ENCODE measurements at places on chromosomes 2 and 18. TPM values are rescaled to one million over a fixed set of nuclear protein-coding genes. Genes with fewer than 3 reads are reported as not detected.

GRCh38 chr18:13269013-13269280, 50.4 kb downstream of the LDLRAD4 start:
- H3K27ac ChIP-seq, result no peak overlapping the region
- H3K4me3 ChIP-seq, result no peak overlapping the region

- H3K4me3 ChIP-seq, result no peak overlapping the region
- H3K27ac ChIP-seq, result no peak overlapping the region
- no peak for DNase-seq
- no peaks in the 10 kb centered on the region for H3K36me3 ChIP-seq
Observed at GRCh38 chr2:173472112-173472511, 117.4 kb downstream of the CDCA7 start.

DNA sequence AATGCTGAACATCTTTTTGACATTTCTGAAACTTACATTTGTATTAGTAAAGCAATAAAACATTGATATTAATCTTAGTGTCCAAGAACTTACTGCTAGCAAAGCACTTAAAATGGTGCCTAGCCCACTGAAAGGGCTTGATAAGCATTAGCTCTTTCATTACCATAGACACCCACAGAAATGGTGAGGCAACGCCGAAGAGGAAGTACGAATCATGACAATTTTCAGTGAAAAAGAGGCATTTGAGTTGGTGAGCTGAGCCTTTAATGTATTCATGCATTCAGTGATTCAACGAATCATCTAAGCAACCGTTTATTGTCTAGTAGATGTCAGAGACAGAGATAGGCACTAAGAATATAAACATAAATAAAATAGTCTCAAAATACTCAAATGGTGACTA, 101.1 kb downstream of the PIGN start:
- no peak overlapping the region for H3K4me3 ChIP-seq
- no peaks in the 10 kb centered on the region for H3K27me3 ChIP-seq
- no peak for DNase-seq
- H3K4me1 ChIP-seq, result no peaks in the 10 kb centered on the region

DNA sequence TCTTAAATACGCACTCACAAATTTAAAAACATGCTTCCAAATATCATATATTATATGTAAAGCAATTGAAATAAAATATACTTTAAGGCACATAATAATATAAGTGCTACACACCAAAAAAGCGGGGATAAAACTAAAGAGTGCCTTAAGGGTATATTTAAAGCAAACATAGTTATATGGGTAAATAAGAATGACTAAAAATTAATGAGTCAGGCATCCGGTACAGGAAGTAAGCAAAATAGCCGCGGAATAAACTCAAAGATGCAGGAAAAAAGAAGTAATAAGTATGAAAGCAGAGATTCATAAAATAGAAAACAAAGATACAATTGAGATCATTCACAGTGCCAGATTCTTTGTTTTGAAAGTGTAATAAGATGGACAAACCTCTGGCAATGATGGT, 503.5 kb upstream of the SOX11 start:
- no peak overlapping the region for H3K27ac ChIP-seq
- H3K4me3 ChIP-seq, result no peak overlapping the region
- DNase-seq, result no peak
- H3K27me3 ChIP-seq, result no peaks in the 10 kb centered on the region
- no peaks in the 10 kb centered on the region for H3K36me3 ChIP-seq
- H3K4me1 ChIP-seq, result no peaks in the 10 kb centered on the region

Gene TXNL4A
- total RNA-seq, result 416 TPM

- no peak for DNase-seq
- H3K4me3 ChIP-seq, result no peak overlapping the region
- H3K27ac ChIP-seq, result no peak overlapping the region
- H3K36me3 ChIP-seq, result no peaks in the 10 kb centered on the region
- no peaks in the 10 kb centered on the region for H3K27me3 ChIP-seq
- H3K4me1 ChIP-seq, result no peaks in the 10 kb centered on the region
Observed at GRCh38 chr2:85853499-85854165, 35.2 kb downstream of the ST3GAL5 start.

Gene NEU2
- not detected for total RNA-seq

- no peaks in the 10 kb centered on the region for H3K36me3 ChIP-seq
- DNase-seq, result no peak
- H3K27me3 ChIP-seq, result no peaks in the 10 kb centered on the region
- no peak overlapping the region for H3K27ac ChIP-seq
- no peaks in the 10 kb centered on the region for H3K4me1 ChIP-seq
Observed at GRCh38 chr2:178928077-178928476, 120.9 kb upstream of the TTN start.

DNA sequence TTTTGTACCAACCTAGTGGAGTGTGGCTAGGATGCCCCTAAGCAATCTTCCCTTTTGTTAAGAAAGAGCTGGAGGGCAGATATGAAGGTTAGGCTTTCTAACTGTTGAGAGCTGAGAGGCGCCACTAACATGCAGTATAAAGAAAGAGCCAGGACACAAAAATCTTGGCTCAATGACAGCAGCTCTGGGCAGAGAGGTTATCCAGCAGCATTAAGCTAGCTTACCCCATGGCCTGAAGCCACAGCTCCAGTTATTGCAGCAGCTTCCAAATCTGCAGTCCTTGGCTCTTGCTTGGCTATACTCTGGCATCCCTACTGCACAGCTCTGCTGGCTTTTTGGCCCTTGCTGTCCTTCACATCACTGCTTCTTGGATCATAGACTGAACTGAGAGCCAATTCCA, 213.4 kb downstream of the GPD2 start:
- no peaks in the 10 kb centered on the region for H3K27me3 ChIP-seq
- H3K27ac ChIP-seq, result no peak overlapping the region
- no peak for DNase-seq
- no peak overlapping the region for H3K4me3 ChIP-seq

GRCh38 chr2:60925994-60926740, 44.8 kb downstream of the REL start:
- H3K27me3 ChIP-seq, result no peaks in the 10 kb centered on the region
- H3K4me3 ChIP-seq, result no peak overlapping the region
- DNase-seq, result no peak
- no peaks in the 10 kb centered on the region for H3K4me1 ChIP-seq
- H3K27ac ChIP-seq, result no peak overlapping the region
- peaks cover 11% of the 10 kb centered on the region for H3K36me3 ChIP-seq

DNA sequence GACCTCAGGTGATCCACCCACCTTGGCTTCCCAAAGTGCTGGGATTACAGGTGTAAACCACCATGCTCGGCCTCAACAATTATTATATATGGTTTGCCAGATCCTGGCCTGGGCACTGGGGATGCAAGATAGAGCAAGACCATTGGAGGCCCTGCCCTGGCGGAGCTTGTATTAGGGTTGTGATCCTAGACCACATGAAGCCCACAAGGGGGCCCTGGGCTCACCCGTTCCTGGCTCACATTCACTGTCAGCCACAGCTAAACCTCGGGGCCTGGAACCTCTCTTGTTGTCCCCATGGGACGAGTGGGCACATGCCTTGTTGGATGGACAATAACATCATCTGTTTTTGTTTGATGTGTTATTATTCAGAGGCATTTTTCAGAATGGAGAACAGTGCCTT, 14.9 kb downstream of the HPCAL1 start:
- H3K27ac ChIP-seq, result 0 out of 2 replicates have a peak overlapping the region, but pooled peaks have one; percentile 25
- DNase-seq, result no peak
- no peaks in the 10 kb centered on the region for H3K36me3 ChIP-seq
- H3K4me1 ChIP-seq, result peaks cover 47% of the 10 kb centered on the region
- no peaks in the 10 kb centered on the region for H3K27me3 ChIP-seq

DNA sequence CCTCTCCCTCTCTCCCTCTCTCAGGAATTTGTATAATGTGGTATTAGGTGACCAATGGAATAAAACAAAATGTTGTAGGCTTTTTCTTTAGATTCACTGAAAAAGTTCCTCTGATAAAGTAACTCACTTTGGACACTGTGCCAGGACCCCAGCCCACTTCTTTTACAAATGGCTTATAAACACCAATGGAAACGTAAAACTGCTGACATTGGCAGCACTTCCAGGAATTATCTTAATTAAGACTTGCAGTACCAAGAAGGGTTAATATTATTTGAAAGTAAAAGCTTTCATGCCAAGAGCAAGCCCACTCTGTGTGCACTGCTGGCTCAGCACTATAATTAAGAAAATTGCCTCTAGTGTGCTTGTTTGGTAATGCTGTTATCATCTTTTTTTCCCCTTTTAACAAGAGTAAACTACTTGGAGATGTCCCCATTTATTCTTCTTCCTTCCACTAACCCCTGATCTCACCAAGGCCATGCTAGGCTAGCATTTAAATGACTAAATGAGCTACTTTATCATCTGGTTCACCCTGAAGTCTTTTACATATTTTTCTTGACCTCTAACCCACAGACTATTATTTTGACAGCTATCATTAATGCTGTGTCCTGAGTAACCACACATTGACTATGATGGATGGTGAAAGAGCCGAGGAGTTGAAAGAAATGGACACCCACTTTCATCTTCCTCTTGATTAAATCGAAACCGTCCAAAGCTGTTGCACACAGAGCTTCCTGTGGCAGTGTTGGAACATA, 232.2 kb upstream of the ETAA1 start:
- H3K4me1 ChIP-seq, result no peaks in the 10 kb centered on the region
- H3K36me3 ChIP-seq, result no peaks in the 10 kb centered on the region
- no peak for DNase-seq
- H3K27ac ChIP-seq, result no peak overlapping the region
- H3K27me3 ChIP-seq, result no peaks in the 10 kb centered on the region

- H3K27ac ChIP-seq, result no peak overlapping the region
- no peak for DNase-seq
- no peaks in the 10 kb centered on the region for H3K27me3 ChIP-seq
- H3K4me3 ChIP-seq, result no peak overlapping the region
- H3K4me1 ChIP-seq, result no peaks in the 10 kb centered on the region
Observed at GRCh38 chr18:4385876-4386275, 69.2 kb downstream of the DLGAP1 start.

DNA sequence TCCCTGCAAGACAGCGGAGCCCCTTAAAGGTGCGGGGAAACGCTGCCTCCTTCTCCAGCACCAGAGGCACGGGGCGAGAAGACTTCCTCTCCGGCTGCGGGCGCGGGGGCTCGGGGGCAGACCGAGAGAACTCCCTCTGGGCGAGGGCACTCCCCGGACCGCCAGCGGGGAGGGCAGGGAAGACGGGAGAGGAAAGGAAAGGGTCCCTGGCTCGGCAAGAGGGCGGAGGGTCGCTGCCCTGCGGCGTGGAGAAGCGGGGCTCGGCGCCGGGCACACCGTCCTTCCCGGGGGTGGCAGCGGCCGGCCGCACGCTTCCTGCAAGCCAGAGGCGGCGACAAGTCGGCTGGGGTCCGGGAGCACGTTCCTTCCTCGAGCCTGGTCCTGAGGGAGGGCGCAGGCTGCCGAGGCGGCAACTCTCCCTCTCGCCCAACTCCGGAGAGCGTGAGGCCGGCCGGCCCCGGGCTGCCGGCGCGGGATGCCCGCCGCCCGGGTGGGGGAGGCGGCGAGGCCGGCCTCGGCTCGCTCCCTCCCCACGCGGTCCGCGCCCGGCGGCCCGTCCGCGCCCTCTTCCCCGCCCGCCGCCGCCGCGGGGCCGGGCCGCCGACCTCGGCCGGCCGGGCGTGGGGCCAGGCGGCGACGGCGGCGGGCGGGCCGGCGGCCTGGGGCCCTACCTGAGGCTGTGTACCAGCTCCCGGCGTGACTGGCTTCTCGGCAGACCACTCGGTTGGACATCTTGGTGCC, 1.1 kb downstream of the MEMO1 start:
- H3K4me3 ChIP-seq, result peak overlapping the region; percentile 96
- H3K27me3 ChIP-seq, result no peaks in the 10 kb centered on the region
- no peaks in the 10 kb centered on the region for H3K36me3 ChIP-seq
- no peak for DNase-seq
- peak overlapping the region; percentile 82 for H3K27ac ChIP-seq

DNA sequence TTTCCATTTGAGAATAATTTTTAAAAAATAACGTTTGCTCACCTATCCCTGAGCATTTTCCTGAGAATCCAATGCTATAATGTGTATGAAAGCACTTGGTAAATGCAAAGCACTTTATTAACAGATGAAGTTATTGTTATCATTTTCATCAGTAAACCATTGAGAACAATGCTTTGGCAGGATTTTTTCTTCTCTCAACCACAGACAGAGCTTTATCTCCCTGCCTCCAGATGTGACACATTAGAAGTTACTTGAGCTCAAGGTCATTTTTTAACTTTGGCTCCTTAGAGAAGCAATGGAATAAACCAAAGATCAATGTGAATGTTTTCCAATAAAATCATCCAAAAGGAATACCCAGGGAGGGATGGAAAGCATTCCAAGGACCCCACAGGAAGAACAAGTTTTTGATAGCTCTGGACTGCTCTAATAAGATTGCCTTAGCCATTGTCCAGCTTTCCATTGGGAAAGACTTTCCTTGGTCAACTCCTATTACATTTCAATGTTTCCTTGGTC, 118.9 kb upstream of the NT5C1B start:
- H3K4me1 ChIP-seq, result no peaks in the 10 kb centered on the region
- no peaks in the 10 kb centered on the region for H3K36me3 ChIP-seq
- no peaks in the 10 kb centered on the region for H3K27me3 ChIP-seq
- no peak for DNase-seq
- H3K27ac ChIP-seq, result no peak overlapping the region
- no peak overlapping the region for H3K4me3 ChIP-seq

DNA sequence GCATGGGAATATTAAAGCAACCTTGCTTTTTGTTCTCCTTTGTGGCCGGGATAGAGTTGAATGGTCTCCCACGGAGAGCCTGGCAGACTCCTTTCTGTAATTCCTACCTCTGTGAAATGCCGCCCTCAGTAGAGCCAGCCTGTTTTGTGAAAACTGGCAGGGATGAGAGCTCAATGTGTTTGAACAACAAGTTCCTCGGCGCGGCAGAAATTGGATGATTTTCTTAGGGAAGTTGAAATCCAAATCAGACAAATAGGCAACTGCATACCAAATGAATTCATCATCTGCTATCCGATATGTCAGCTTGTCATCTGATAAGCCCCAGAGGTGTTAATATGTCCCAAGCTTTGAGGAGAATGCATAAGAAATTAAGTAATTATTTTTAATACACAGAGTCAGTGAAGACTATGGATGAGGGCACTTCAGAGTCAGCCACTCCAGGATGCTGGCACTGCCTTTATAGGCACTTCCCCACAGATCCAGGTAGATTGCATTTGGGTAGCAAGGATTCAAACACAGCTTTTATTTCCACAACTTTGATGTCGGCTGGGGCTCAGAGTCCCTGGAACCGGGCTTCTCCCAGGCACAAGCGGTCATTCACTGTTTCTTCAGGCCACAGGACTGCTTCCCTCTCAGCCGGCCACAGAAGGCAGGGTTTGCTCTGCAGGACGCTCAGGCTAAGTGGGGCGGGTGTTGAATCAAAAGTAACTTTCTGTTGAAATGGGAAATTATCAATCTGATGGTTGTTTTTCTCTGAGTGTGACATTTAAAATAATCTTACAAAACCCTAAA, 82.8 kb upstream of the REV1 start:
- no peak overlapping the region for H3K27ac ChIP-seq
- H3K36me3 ChIP-seq, result no peaks in the 10 kb centered on the region
- H3K4me3 ChIP-seq, result no peak overlapping the region
- no peaks in the 10 kb centered on the region for H3K27me3 ChIP-seq

Gene ANKRD36
- total RNA-seq, result 17.6 TPM

- no peaks in the 10 kb centered on the region for H3K4me1 ChIP-seq
- no peaks in the 10 kb centered on the region for H3K27me3 ChIP-seq
- DNase-seq, result no peak
- no peak overlapping the region for H3K4me3 ChIP-seq
Observed at GRCh38 chr18:21663578-21663977, 41.0 kb downstream of the ABHD3 start.

Data from Panc1 (cell line).